ENCODE measurements at places on chromosomes 5 and 9.

DNA sequence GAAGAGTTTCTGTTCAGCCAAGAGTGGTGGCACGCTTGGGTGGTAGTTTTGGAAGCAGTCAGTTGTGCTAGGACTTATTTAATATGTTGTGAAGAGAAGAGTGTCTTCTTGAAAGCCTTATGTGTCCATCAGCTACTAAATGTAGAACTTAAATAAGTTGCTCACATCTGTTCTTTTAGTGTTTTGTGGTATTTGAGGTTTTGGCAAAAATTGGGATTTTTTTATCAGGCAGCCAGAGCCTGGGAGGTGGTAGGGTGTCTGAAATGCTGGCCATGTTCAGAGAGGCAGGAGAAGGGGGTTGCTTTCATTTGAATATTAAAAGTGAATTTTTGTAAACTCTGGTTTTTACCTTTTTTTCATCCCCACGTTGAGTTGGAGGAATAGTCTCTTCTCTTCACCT is 24.2 kb upstream of the ZBTB34 start:
- DNase-seq = no peak

- no peak for DNase-seq
These were observed 415.1 kb downstream of the MLLT3 start for GRCh38 chr9:20207176-20207575.

DNA sequence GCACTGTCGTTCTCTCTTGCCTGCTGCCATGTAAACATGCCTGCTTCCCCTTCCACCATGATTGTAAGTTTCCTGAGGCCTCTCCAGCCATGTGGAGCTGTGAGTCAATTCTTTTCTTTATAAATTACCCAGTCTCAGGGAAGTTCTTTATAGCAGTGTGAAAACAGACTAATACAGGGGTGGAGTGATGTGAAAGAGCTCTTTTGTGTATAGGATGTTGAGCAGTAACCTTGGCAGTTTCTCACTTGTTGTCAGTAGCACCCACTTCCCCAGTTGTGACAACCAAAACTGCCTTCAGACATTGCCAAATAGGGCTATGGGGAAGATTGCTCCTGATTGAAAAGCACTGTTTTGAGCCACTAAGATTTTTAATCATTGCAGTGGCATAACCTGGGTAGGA is 552.2 kb upstream of the ZNF462 start:
- DNase-seq = no peak

GRCh38 chr9:72734631-72735030 is 213.2 kb downstream of the TMC1 start:
- DNase-seq = no peak

DNA sequence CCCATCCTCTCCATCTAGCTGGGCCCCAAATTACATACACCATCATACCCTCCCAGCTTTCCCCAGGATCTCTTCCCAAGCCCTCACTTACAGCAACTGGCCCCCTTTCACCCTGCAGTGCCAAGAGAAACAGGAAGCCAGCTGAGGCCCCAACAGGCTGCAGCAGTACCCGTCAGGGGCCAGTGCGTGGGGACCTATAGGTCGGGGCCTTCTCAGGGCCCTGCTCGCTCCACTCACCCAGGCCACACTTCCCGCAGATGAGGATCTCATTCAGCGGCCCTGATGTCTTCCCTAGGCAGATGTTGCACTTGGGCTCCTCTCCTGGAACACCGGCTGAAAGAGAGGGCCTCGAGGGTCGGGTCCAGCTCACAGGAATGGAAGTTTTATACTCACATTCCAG is 6.8 kb downstream of the PHF19 start:
- no peak for DNase-seq

GRCh38 chr5:60830581-60831127 is 13.4 kb downstream of the ELOVL7 start:
- no peak for DNase-seq

DNA sequence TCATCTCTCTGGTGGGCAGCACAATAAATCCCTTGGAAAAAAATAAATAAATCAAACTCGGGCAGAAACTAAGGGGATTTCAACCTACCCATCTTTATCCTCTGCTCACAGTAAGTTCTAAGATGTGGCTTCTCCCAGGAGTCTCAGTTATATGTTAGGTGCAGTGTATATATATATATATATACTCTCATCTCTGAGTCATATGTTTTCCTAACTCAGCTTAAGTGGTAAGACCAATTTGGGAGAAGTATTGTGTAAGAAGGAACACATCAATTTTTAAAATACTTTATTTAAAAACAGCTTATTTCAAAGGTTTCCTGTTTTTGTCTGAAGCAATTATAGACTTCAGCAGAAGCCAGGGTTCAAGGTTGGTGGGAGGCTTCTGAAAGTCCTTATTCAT is 20.3 kb upstream of the OSMR start:
- no peak for DNase-seq

DNA sequence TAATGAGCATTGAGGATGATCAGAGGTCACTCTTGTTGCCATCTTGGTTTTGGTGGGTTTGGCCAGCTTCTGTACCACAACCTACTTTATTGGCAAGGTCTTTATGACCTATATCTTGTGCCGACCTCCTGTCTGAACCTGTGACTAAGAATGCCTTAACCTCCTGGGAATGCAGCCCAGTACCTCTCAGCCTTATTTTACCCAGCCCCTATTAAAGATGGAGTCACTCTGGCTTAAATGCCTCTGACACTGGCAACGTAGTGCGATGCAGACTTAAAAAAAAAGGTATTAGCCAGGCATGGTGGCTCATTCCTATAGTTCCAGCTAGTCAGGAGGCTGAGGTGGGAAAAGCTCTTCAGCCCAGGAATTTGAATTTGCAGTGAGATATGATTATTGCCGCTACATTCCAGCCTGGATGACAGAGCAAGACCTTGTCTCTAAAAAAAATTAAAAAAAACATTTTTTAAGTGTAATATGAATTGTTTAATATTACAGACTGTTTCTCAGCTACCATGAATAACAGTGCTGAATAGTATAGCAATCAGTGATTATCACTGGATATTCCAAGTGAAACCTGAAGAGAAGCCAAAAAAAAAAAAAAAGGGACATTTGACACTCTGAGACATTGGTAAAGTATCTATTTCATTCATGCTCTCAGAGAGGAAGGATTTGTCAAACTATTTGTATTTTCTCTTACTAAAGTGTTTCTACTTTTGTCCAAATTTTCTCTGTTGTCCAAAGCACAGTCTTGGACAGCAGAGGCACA is 18.3 kb upstream of the STOM start:
- DNase-seq = no peak

Measured in central memory CD4-positive, alpha-beta T cell (primary cell).